ENCODE measurements at places on chromosomes 7 and 10.

DNA sequence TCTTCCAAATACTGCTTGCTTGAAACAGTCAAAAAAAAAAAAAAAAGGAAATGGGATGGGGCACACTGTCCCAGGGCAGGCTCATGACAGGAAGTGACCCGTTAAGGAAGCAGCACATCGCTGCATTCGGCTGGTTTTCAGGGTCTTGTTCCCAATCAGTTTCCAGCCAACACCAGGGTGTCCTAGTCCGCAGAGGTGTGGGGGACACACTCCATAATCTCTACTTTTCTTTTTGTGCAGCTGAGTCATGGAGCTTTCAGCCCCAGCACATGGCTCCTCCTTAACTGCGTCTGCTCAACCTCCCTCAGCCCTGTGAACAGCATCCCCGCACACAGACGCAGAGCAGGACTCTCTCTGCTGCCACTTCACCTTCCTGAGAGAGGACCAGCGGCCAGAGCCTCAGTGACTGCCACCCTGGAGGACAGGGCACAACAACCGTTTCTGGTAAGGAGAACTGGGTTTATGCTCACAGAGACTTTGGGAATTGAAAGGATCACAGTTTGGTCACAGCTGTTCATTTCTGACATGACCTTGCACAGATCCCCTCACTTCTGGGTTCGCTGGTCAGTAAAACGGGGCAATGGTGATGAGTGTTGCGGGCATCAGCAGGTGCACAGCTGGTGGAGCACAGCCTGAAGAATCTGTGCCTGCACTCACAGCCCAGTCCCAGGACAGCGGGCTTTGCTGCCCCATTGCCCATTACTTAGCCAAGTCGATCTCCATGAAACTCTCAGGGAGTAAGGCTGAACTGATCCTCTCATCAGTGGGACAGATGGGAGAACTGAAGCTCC, at the start of gene GIMAP5:
Gene GIMAP5, plus strand, starts transcription at position 154 of the 791 bp plus-strand sequence. CDS start 3,467 bp downstream, outside the sequence.
- no peak for DNase-seq

DNA sequence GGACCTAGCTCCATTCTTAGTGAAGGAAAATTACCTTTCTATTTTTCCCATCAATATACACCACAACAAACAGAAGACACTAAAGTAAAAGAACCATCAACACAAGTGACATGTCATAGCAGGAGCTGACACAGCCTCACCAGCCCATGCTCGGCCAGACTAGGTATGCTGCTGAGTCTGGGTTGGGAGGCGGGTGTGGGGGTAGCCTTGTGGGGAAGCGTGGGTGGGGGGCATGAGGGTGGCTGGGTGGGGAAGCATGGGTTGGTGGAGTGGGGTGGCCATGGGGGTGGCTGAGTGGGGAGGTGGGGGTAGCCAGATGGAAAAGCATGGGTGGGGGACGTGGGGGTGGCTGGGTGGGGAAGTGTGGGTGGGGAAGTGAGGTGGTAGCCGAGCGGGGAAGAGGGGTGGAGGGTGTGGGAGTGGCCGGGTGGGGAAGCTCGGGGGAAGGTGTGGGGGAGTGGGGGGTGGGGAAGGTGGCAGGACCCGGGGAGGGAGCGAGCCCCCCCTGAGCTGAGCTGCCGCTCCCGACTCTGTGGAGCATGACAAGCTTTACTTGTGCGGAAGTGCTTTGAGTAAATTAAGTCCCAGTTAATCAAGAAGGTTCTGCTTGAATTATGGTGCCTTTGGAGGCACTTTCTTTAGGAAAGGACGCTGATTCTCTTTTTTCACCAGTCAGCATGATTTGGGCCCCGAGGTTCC, 294.6 kb upstream of the ZNF32 start:
- no peak for DNase-seq

GRCh38 chr7:4074994-4075393, 607.1 kb upstream of the FOXK1 start:
- DNase-seq = no peak

DNA sequence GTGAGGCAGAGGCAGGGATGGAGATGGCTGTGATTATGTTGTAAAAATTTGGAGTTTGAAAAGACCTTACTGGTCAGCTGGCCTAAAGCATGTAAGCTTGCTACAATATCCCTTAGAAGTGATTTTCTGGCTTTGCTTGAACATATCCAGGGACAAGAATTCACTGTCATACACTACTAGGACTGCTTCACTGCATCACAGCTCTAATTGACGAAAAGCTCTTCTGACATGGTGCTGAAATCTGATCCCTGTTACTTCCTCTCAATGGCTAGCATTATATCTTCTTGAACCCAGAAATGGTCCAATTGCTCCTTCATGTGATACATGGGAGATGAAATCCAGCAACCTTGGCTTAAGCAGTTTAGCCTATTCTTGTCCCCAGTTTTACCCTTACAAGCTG, 197.7 kb upstream of the HPS1 start:
- DNase-seq = no peak

- DNase-seq = no peak
These were observed 59.7 kb downstream of the HIPK2 start for GRCh38 chr7:139718141-139718540.

GRCh38 chr7:102024769-102025391, 207.5 kb downstream of the CUX1 start:
- no peak for DNase-seq

DNA sequence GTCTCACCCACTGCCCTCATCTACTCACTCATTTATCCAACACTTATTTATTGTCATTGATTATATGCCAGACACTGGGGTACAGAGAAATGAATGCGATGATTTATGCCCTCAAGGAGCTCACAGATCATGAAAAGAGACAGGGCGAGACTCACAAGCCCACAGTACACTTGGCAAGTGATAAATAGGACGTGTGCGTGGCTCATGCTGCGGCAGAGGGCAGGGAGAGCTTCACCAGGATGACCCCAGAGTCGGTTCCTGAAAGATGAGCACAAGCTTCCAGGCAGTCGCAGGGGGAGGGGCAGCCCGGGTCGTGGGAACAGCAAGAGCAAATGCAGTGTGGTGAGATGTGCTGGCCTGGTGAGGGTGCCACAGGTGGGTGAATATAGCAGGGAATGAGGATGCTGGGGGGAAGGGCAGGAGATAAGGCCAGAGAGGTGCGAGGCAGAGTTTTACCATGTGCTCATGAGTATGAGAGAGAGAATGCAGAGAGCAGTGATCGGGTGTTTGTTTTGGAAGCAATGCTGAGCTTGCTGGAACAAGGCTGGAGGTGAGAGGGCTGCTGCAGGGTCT, 70.9 kb downstream of the ATXN7L1 start:
- no peak for DNase-seq

DNA sequence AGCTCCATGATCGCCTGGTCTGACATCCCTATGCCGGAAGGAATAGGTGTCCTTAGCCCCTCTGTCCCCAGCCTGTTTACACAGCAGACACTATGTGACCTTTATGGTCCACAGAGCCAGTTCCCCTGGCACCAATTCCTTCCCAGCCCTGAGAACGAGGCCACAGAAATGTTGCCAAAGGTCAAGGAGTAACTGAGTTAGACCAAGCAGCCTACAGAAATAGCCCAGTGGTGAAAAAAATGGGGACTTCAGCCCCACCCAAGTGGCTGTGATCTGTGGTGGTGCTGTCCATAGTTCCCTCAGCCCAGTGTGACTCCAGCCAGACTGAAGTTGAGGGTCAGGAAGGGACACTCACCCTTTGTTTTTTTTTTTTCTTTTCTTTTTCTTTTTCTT, 2.5 kb downstream of the PGAM2 start:
- DNase-seq = no peak

- DNase-seq = no peak
These were observed 44.1 kb upstream of the JAZF1 start for GRCh38 chr7:28224675-28225074.

- no peak for DNase-seq
These were observed 94.4 kb upstream of the KIF5B start for GRCh38 chr10:32150532-32151101.

- peak; percentile 80 for DNase-seq
These were observed 185.2 kb upstream of the ITGB1 start for GRCh38 chr10:33143160-33143728.

- DNase-seq = peak; percentile 76
These were observed 105.2 kb downstream of the NEURL1 start for GRCh38 chr10:103598654-103599115.

- no peak for DNase-seq
These were observed 16.4 kb downstream of the OGDHL start for GRCh38 chr10:49745756-49746155.

GRCh38 chr10:86203162-86203905, 163.3 kb downstream of the GRID1 start:
- no peak for DNase-seq
